Substantia nigra (tissue), 51 donors: ENCODE measurements at places on chromosomes 2 and 18.

- no peak for DNase-seq
Measured at GRCh38 chr2:19748073-19748375, 153.8 kb downstream of the TTC32 start.

- no peak for DNase-seq
Measured at GRCh38 chr2:74653589-74653984, 460 bp upstream of the SEMA4F start.

DNA sequence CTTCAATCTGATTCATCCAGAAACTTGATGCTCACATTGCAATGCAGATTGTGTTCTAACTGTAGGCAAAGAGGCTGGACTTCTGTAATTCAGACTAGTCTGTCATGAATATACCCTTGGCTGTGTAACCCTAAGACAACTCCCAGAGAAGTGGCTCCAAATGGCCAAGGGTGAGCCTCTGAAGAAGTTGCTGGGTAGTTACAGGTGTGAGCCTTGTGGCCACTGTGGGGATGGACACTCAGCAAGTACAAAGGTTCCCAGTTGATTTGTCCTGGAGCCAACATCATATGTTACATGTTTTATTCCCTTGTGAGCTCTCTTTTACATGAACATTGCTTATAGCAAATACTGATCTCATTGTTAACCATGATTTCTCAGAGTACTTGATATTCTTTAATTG lies 94.8 kb upstream of the KCNJ3 start:
- no peak for DNase-seq

DNA sequence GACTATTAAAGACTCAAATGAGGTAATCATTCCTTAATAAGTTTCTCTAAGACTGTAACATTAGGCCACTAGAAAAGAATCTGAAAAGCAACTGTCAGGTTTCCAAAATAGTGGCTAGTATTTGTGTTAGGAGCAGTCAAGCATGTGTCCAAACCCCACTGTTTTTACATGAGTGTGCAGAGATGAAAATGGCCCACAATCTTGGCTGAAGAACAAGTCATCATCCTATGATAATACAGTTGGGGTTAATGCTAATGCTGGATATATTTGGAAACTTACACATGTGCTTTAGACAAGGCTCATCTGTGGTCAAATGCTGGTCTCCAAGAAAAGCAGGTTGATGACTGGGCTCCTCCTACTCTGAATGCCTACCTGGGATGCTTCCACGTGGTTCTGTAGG lies 73.6 kb downstream of the MAIP1 start:
- DNase-seq: no peak
